RKO (cell line): ENCODE measurements at places on chromosomes 3 and 15.

DNA sequence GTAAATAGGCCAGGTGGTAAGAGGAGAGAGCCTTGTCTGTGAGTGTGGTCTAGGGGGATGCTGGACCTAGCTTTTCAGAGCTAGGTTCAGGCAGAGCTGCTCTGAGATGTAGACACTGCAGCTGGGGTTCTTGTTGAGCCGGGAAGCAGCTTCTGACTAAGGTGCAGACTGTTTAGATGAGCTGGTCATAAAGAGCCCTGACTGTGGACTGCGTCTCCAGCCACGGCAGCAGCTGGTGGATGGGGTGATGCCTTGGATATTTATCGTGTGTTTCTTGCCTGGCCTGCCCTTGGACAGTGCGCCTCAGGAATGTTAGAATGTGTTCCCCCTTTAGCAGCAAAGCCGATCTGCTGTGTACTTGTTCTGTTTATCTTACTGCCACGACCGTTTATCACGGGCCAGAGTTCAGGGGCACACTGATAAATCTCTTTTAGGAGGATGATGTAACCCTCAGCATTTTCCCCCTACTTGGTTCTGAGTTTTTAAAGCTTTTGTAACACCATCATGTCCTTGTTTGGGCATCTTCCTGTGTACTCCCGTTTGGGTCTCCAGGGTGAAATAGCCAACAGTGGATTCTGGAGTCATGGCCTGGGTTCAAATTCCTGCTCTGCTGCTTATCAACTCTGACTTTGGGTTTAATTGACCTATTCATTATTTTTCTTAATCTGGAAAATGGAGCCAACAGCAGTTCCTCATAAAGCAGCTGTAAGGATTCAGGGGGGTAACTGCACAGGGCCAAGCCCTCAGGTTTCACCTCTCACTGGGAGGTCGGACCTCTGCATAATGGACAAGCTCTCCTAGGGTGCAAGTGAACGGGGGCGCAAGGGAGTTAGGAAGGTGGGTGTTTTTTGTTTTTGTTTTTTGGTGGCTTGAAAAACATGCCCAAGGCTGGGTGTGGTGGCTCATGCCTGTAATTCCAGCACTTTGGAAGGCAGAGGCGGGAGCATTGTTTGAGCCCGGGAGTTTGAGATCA, 51.4 kb downstream of the FLNB start:
- DNase-seq = peak; percentile 16

- DNase-seq = no peak
These were observed 66.8 kb upstream of the XXYLT1 start for GRCh38 chr3:195337747-195338146.

GRCh38 chr3:12015627-12016026, 11.4 kb downstream of the SYN2 start:
- DNase-seq = no peak

GRCh38 chr3:57733790-57734189, 22.3 kb upstream of the SLMAP start:
- DNase-seq = no peak

DNA sequence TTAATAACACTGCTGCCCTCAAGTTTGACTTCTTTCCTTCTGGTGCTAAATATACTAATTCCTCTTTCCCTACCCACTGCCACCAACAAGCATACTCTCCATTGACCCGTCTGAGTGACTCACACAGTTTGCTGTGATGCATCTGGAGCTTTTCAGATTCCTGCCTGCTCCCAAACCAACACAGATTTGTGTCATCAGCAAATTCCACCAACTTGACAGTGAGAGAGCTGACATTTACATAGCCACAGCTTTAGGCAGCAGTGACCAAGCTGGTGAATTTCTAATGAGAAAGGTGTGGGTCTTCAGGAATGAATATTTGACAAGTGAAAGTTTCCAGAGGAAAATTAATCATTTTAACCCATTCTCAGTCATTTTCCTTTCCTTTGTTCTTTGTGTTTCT, 96.5 kb upstream of the PRICKLE2 start:
- peak; percentile 45 for DNase-seq

GRCh38 chr3:46183330-46183729, 24.8 kb downstream of the CCR1 start:
- DNase-seq = no peak

DNA sequence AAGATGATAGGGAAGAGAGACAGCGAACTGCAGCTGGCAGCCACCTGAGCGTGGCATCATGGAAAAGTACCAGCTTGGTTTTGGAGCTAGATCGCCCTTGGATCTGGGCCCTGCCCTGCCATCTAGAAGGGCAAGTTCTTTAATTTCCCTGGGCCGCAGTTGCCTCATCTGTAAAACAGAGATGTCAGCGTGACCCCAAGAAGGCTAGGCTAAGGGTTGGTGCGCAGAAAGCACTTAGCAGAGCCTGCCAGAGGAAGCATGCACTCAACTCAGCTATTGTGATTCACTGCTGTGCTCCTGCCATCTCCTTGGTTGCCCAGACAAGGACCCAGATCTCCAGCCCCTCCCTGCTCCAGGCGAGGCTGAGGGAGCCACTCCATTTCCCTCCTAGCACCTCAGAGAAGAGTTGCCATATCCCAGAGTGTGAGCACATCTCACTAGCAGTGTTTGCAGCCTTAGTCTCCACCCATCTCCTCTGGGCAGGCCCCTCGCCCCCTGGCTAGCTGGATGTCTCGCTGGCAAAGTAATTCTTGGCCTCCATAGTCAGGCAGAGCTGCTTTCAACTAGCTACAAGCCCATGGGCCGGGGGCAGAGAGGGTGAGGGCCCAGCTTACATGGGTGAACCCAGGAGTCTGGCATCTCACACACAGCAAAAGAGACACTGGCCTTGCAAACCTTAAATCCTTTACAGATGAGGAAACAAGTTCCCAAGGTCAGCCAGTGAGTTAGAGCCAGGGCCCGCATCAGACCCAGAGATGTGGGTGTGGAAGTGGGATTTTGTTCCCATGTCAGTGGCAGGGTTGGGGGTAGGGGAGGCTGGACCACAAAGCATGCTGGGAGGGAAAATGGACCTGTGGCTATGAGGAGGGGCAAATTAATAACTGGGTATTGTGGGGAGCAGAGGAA, 280.7 kb upstream of the TLE3 start:
- DNase-seq = no peak

- DNase-seq = no peak
These were observed 82.0 kb downstream of the KCNMB2 start for GRCh38 chr3:178618197-178618596.

DNA sequence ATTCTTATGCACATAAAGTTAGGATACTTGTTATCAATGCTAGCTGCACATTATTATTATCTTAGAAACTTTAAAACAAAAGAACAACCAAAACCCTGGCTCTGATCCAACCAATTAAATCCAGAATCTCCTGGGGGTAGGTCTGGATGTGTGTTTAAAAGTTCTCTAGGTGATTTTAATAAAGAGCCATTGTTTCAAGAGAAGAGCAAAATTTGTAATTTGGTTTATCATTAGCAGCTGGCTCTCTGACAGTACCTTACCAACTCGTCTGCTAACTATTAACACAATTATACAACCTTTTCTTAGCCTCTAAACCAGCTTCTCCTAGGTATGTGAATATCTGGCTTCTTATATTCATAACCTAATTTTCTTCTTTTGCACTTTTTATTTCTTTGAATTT, 68.9 kb downstream of the IFT80 start:
- DNase-seq = no peak

GRCh38 chr15:25972141-25972675, 109.1 kb upstream of the ATP10A start:
- DNase-seq = no peak

DNA sequence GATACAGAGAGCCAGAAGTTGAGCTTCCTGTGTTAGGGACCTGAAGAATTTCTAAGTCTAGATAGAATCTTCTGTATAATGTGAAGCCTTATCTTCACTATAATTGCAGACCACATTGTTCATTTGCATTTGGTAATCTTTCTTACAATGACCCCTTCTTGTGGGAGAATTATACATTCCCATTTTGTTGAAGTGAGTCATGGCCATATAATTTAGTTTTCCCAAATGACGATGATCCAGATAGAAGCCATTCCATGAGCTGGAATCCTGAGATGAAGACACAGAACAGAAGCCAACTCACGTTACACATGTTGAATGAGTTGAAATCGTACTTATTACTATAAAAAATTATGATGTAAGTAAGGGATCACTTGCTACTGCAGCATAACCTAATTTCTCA, 187.8 kb downstream of the TUSC7 start:
- no peak for DNase-seq

DNA sequence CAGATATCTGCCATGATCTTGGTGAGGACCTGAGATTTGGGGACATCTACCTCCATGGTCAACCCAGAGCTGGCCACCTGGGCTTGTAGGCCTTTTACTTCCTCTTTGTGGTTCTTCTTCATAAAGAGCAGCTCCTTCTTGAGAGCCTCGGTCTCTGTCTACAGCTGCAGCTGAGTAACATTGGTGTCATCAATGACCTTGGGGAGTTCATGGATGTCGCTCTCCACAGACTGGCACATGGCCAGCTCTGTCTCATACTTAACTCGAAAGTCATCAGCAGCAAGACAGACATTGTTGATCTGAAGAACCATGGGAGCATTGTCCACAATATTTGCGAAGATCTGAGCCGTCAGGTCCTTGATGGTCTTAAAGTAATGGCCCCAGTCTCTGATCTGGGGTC, 15.7 kb upstream of the RASA2 start:
- DNase-seq = peak; percentile 63

GRCh38 chr15:43915631-43916325, 89.0 kb downstream of the WDR76 start:
- DNase-seq = no peak

DNA sequence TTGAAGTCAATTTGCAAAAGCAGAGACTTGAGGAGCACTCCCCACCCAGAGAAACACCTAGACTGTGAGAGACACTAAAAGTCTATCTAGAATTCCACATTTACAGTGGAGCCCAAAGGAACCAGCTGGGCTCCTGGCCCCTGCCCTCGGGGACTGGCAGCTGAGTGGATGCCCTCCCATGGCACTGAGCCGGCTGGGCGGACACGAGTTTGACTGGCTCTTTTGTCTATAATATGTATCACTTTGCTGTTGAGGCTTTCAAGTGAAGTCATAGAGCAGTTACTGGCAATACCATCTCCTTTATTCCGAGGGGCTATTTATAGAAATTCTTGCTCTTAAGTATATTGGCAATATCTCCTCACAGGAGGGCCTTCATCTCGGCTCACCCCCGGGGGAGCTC, 65.8 kb upstream of the TNFAIP8L3 start:
- no peak for DNase-seq

DNA sequence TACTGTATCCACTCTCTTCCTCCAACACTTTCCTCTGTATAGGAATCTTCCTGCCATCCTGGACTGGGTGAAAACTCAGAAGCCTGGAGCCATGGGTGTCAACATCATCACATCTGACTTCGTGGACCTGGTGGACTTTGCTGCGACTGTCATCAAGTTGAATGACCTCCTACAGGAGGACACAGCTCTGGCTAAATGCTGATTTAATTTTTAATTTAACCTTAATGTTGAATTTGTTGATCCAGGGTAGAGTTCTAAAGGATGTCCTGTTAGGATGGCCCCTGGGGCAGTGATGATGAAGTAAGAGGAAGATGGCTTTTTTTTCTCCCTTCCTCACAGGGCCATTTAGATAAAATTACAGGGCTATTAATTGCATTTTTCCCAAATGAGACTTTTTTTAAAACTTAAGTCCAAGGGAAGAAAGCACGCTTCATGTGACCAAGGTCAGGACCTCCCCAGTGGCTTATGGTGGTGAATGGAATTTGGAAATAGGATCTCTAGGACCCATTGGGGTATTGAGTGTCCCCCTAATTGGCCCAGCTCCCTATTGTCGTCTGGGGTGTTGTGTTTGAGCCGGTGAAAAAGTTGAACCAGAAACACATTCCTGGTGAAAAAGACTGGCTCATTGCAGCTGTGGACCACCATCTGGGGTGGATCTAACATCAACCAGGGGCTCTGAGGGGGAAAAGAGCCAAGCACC, 125.7 kb upstream of the ZBED2 start:
- DNase-seq = no peak

DNA sequence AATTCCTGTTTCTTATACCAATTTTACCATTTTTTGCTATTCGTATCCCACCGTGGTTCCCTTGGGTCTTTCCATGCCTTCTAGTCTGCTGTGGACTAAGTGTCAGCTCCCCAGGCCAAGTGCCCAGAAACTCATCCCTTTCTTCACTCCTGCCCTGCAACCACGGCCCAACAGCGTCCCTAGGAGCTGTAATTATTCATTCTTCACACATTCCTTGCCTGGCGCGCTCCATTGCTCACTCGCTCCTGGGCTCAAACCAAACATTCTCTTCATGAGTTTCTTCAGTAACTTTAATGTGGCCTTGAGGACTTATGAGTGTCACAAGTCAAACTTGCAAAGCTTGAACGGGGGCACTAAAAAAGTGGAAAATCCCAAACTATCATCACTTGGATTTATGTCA, 15.7 kb downstream of the GABRB3 start:
- DNase-seq = no peak

DNA sequence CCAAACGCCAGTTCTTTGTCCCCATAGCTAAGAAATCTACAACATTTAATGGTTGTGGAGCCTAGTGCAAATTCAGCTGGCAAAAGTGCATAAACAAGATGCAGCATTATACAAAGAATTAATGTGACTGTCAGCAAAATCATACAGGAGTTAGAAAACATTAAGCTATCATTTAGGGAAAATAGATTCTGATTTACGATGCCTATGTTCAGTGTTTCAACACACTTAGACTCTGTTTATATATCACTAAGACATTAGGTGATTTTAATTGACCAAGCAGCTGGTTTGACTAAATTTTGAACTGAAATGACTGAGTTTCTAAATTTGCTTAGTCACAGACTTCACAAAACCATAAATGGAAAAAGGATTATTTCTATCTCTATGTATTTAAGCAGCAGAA, 1076.8 kb downstream of the TBL1XR1 start:
- DNase-seq = no peak

DNA sequence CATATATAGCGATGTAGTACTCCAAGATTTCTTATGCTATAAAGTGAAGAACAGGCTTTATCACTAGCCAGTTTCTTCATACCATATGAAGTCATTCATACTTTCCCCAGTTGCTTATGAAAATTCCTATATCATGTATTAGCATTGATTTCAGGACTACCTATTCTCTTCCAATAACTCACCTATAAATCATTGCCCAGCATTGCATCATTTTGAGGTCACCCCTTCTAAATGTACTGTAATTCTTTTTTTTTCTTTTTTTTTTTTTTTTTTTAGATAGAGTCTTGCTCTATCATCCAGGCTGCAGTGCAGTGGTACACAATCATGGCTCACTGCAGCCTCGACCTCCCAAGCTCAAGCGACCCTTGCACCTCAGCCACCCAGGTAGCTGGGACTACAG, 27.1 kb downstream of the RTP3 start:
- no peak for DNase-seq
